ENCODE measurements at places on chromosomes 1 and 21.

- DNase-seq = no peak
Observed at GRCh38 chr1:220386494-220387195, 114.4 kb upstream of the RAB3GAP2 start.

- DNase-seq = no peak
Observed at GRCh38 chr1:6419804-6420453, at the start of gene HES2. TSS of gene HES2 (minus strand) at chr1:6419919. CDS start at chr1:6419820, 99 bp downstream.

DNA sequence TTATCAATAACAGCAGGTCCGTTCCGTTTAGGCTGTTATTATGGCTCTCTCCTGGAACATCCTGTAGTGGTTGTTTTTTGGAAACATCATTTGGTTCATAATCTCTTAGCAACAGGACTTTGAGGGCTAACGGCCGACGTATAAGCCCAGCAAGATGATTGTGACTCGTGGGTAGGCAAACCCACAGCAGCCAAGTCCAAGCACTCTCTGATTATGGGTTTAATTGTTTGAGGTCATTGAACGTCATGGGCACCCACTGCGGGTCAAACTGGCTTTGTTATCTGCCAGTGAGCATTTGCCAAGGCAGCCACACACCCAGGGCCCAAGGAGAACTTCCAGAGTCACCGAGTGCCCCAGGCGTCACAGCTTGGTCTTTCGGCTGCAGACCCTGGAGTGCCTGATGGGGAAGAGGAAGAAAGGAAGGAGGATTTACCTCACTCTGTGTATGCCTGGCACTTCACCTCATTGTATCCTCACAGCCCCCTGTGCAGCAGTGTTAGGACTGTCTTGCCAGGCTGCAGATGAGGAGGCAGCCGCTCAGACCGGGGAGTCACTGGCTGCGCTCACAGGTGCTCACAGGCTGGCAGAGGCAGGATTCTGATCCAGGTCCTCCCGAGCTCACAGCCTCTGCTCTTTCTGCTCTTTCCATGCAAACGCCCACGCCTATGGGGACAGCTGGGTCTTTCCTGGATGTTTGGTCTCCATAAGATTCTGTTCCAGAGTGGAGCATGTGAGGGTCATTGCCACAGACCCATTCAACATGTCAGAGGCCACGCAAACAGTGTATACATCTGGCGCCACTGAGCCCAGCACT lies 30.8 kb upstream of the EPS8L3 start:
- DNase-seq = no peak

DNA sequence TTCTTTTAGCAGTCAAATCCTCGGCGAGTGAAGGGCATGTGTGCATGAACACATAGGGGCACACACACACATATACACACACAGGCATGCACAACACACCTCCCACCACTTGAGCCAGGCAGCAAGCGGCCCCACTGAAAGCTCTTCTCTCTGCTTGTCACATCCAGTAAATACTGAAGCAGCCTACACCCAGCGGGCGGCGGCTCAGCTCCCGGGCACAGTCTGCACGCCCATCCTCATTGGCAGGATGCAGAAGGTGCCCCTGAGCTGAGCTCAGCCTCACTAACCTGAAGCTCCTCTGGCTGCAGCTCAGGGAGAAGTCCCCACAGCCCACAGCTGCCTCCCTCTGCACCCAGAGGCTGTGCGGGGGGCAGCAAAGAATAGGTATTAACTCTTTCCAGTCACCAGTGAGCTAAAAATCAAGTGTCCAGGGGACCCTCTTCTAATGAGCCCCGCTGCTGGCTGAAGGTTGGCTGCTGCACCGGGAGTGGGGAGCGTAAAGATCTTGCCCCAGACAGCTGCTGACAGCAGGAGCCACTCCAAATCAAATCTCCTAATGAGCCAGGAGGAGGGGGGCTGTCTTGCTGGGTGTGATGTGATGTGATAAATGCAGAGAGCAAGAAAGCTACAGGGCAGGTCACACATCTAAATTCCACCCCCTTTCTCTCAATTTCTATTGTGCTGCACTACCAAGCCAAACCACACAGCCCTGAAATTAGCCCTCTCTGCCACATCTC lies 12.5 kb downstream of the RGS8 start:
- DNase-seq = no peak

DNA sequence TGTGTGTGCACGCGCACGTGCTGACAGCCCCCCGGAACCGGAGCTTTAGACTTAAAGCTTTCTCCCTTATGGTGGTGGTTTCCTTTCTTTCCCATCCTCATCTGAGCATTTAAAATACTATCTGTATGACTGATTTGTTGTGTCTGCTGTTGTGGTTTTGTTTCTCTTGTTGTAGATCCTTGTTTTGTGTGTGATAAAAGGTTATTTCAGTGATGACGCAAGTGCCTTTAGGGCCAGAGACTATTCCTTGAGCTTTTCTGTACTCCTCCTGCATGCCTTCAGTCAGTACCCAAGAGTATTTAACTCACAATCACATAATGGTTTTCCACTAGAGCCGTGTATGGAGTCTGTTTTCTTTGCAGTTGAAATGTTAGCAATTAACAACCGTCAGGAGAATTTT lies 45.4 kb downstream of the LCA5L start:
- no peak for DNase-seq

DNA sequence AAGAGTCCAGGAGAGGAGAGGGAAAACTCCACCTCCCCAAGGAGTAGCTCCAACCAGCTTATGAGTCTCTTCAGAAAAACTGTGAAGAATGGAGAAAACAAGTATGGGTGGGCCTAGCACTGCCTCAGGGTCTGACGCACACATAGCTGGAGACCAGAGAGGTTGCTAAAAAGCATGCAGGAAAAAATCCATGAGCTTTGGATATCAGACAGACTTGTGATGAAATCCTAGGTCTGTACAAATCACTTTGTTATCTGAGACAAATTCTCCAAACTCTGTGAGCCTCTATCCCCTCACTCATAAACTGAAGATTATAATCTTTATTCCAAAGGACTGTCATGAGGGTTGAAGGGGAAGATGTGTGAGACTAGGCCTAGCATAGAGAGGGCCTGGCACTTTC lies 141.5 kb upstream of the FGGY start:
- DNase-seq = no peak

GRCh38 chr1:226664413-226665101 lies 74.5 kb downstream of the ITPKB start:
- no peak for DNase-seq
